ENCODE measurements at places on chromosomes 12 and 14. TPM values are rescaled to one million over a fixed set of nuclear protein-coding genes. Genes with fewer than 3 reads are reported as not detected.

INHBC gene
- total RNA-seq: not detected

CISTR gene
- total RNA-seq: not detected

ASCL1 gene
- total RNA-seq: 0.15 TPM

KRT5 gene
- 4.3 TPM for total RNA-seq

BMAL2 gene
- 2.4 TPM for total RNA-seq

RESF1 gene
- 75.0 TPM for total RNA-seq

ACOT6 gene
- total RNA-seq: not detected

TAS2R46 gene
- 3.2 TPM for total RNA-seq

MUCL1 gene
- total RNA-seq: 4,156 TPM

- H3K36me3 ChIP-seq: no peaks in the 10 kb centered on the region
- no peak for DNase-seq
- H3K27me3 ChIP-seq: no peaks in the 10 kb centered on the region
Measured at GRCh38 chr12:94112121-94112520, 36.3 kb upstream of the PLXNC1 start.

GRCh38 chr14:51609955-51610283, 41.8 kb upstream of the FRMD6 start:
- H3K27me3 ChIP-seq: no peaks in the 10 kb centered on the region
- no peak overlapping the region for H3K27ac ChIP-seq
- no peak overlapping the region for H3K4me3 ChIP-seq
- H3K36me3 ChIP-seq: no peaks in the 10 kb centered on the region

- H3K36me3 ChIP-seq: no peaks in the 10 kb centered on the region
- H3K27ac ChIP-seq: peak overlapping the region; percentile 79
- H3K4me3 ChIP-seq: no peak overlapping the region
- no peaks in the 10 kb centered on the region for H3K4me1 ChIP-seq
- H3K27me3 ChIP-seq: no peaks in the 10 kb centered on the region
- no peak for DNase-seq
Measured at GRCh38 chr14:75010472-75011093, 7.9 kb downstream of the EIF2B2 start.

GRCh38 chr14:61672796-61673195, 22.5 kb upstream of the HIF1A start:
- no peak overlapping the region for H3K27ac ChIP-seq
- no peaks in the 10 kb centered on the region for H3K36me3 ChIP-seq
- no peak for DNase-seq
- H3K4me3 ChIP-seq: no peak overlapping the region
- no peaks in the 10 kb centered on the region for H3K27me3 ChIP-seq
- H3K4me1 ChIP-seq: no peaks in the 10 kb centered on the region

GRCh38 chr14:22332686-22333421, 256.2 kb downstream of the DAD1 start:
- no peak for DNase-seq
- no peaks in the 10 kb centered on the region for H3K4me1 ChIP-seq
- H3K4me3 ChIP-seq: no peak overlapping the region

- DNase-seq: no peak
- H3K36me3 ChIP-seq: no peaks in the 10 kb centered on the region
- no peaks in the 10 kb centered on the region for H3K27me3 ChIP-seq
- H3K4me1 ChIP-seq: no peaks in the 10 kb centered on the region
- H3K4me3 ChIP-seq: no peak overlapping the region
Measured at GRCh38 chr12:102021540-102022246, 40.1 kb downstream of the WASHC3 start.

GRCh38 chr12:106985479-106985878, 1.5 kb downstream of the MTERF2 start:
- DNase-seq: no peak
- H3K27me3 ChIP-seq: no peaks in the 10 kb centered on the region
- no peak overlapping the region for H3K27ac ChIP-seq
- peaks cover 17% of the 10 kb centered on the region for H3K4me1 ChIP-seq
- no peak overlapping the region for H3K4me3 ChIP-seq

DNA sequence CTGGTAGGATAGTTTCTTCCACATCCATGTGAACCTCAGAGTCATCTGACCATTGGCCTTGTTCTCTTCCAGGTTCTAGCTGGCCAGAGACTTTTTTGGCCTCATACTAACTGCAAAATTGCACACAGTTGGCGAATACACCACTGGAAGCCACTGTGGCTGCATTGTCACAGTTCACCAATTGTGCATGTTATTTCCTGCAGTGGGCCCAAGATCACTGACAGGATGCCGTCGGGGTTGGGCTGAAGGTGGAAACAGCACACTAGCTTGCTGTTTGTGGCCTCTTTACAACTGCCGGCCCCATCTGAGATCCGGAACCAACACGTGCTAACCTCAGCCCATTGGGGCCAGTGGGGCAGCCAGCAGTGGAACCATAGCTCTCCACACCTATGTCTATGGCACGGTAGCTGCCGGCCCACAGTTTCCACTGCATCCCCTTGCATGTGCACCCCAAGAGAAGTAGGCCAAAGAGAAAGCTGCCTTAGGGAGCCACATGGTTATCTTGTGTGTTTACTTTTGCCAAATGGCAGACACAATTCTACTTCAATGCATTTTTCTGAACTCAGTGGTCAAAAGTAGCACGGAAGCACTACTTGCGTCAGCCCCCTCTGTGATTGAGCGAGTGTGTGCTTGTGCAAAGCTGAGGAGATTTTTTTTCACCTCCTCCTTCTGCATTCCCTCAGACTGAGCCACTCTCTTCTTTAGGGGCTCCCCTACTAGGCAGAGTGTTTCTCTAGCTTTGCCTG, 464.0 kb downstream of the RAD51B start:
- no peaks in the 10 kb centered on the region for H3K27me3 ChIP-seq
- no peak overlapping the region for H3K4me3 ChIP-seq
- H3K4me1 ChIP-seq: peaks cover 10% of the 10 kb centered on the region
- H3K36me3 ChIP-seq: no peaks in the 10 kb centered on the region
- DNase-seq: no peak

- no peaks in the 10 kb centered on the region for H3K27me3 ChIP-seq
- no peaks in the 10 kb centered on the region for H3K4me1 ChIP-seq
- no peak overlapping the region for H3K27ac ChIP-seq
Measured at GRCh38 chr14:94679106-94679810, 67.1 kb downstream of the SERPINA3 start.

GRCh38 chr12:60043236-60043635, 447.4 kb downstream of the SLC16A7 start:
- H3K4me1 ChIP-seq: no peaks in the 10 kb centered on the region
- no peaks in the 10 kb centered on the region for H3K27me3 ChIP-seq
- DNase-seq: no peak
- no peaks in the 10 kb centered on the region for H3K36me3 ChIP-seq
- H3K4me3 ChIP-seq: no peak overlapping the region

- H3K27me3 ChIP-seq: no peaks in the 10 kb centered on the region
- no peaks in the 10 kb centered on the region for H3K4me1 ChIP-seq
- peak overlapping the region; percentile 73 for H3K27ac ChIP-seq
- H3K36me3 ChIP-seq: no peaks in the 10 kb centered on the region
- DNase-seq: no peak
Measured at GRCh38 chr14:24130717-24131548, 474 bp downstream of the FITM1 start.

DNA sequence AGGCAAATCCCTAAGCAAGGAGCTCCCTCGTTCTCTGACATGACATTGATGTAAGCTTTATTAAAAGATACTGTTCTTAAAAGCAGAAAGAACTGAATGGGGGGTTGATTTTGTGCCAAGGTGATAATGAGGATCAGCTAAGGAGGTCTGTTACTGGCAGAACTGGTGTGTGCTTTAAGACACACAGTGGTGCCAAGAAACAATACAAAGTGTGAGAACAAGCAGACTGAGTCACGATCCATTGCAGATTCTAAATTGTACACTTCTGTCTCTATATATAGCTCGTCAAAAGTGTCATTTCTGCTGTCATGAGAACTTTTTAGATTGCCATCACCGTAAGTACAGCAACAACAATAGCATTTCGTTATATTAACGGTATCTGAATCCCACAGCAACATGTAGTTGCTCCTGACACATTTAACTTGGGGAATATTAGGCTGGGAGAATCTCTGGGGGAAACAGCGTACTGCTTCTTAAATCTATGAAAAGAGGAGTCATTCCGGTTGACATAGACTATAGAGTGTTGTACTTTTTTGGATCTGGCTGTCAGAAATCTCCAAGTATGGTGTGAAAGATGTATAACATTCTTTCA, 151.3 kb upstream of the PRKD1 start:
- H3K27me3 ChIP-seq: no peaks in the 10 kb centered on the region
- no peak for DNase-seq
- no peak overlapping the region for H3K4me3 ChIP-seq
- H3K4me1 ChIP-seq: no peaks in the 10 kb centered on the region
- H3K36me3 ChIP-seq: no peaks in the 10 kb centered on the region

DNA sequence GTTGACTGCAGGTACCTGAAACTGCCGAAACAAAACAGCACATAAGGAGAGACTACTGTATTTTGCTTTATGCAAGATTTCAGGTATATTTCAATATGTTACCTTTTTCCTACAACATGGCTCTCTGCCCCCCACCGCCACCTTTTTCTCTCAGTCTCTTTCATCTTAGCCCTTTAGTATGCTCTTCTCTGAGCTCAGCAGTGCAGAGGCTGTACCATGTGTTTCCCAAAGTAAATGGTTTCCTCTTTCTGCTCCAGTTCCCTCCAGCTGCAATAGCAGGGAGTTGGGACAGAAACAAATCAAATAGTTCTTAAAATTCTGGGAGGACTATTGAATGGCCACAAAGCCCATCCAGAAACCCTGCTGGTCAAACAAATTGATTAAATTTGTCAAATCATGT, 4.3 kb downstream of the AMN1 start:
- H3K27me3 ChIP-seq: no peaks in the 10 kb centered on the region
- no peaks in the 10 kb centered on the region for H3K36me3 ChIP-seq
- DNase-seq: no peak
- no peak overlapping the region for H3K4me3 ChIP-seq

GRCh38 chr12:3145033-3145432, 67.9 kb downstream of the TSPAN9 start:
- no peaks in the 10 kb centered on the region for H3K27me3 ChIP-seq
- H3K4me3 ChIP-seq: no peak overlapping the region
- no peak overlapping the region for H3K27ac ChIP-seq
- H3K36me3 ChIP-seq: no peaks in the 10 kb centered on the region

DNA sequence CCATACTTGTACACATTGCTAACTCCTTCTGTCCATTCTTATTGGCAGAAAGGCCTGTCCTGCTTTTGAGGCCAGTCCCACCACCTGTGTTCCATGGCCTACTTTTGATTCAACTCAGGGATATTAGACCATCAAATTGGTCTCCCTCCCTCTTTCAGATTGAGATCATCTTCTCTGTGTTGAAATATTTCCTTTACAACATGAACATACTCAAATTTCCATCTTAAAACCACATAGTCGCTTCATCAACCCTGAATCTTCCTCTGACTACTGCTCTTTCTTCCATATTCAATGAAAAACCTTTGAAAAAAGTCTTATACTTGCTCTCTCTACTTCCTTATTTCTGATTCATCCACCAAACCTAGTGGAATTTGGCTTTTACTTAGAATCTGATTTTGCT, 34.9 kb downstream of the TRMT5 start:
- no peaks in the 10 kb centered on the region for H3K27me3 ChIP-seq
- H3K27ac ChIP-seq: no peak overlapping the region
- H3K4me1 ChIP-seq: no peaks in the 10 kb centered on the region
- DNase-seq: no peak
- H3K4me3 ChIP-seq: no peak overlapping the region
- H3K36me3 ChIP-seq: no peaks in the 10 kb centered on the region

DNA sequence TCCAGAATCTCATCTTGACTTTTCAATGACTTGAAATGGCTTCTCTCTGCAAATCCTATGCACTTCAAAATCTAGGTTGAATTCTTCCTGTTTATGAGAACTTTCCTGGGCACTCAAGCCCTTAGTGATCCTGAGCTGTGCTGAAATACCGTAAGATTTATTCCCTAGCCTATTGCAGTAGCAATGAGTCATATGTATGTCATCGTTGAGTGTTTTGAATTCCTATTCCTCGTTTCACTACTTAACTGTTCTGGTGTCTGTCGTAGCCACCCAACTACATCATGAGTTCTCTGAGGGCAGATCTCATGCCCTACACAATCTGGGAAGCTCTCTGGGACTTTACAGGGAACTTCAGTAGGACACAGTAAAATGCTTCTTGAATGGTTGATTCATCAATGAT, 190.8 kb upstream of the TMEM132C start:
- H3K4me1 ChIP-seq: no peaks in the 10 kb centered on the region
- no peaks in the 10 kb centered on the region for H3K27me3 ChIP-seq
- H3K4me3 ChIP-seq: no peak overlapping the region
- no peak for DNase-seq

GRCh38 chr12:111705672-111706071, 19.8 kb downstream of the ACAD10 start:
- no peaks in the 10 kb centered on the region for H3K4me1 ChIP-seq
- no peak overlapping the region for H3K4me3 ChIP-seq
- peaks cover 6% of the 10 kb centered on the region for H3K36me3 ChIP-seq

GRCh38 chr12:26239852-26240815, 44.8 kb downstream of the SSPN start:
- H3K36me3 ChIP-seq: no peaks in the 10 kb centered on the region
- no peaks in the 10 kb centered on the region for H3K27me3 ChIP-seq
- H3K27ac ChIP-seq: peak overlapping the region; percentile 90
- peaks cover 9% of the 10 kb centered on the region for H3K4me1 ChIP-seq
- DNase-seq: no peak
- peak overlapping the region; percentile 6 for H3K4me3 ChIP-seq

DNA sequence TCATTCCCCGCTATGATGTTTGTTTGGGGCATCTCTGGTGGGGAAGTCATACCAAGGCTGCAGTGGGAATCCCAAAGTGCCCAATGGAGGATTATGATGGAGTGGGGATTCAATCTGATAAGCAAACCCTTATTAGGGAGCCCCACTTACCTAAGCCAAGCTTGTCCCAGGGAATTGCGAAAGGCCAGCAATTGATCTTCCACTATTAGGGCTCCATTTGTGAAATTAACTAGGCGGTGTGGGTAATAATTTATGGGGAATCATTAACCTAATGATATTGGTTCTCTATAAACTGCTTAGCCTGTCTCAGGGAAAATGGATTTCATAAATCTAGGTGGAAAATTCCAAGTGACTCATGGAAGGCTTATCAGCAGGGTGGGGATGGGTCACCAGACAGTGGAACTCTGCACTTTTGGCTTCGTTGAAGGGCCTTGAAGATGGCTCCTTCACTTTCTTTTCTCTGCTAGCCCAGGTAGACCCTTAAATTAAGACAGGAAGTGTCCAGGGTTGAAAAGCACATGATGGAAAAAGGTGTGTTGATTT, 113.0 kb upstream of the WSCD2 start:
- H3K36me3 ChIP-seq: no peaks in the 10 kb centered on the region
- no peak overlapping the region for H3K4me3 ChIP-seq
- no peaks in the 10 kb centered on the region for H3K4me1 ChIP-seq

GRCh38 chr14:68661226-68662225, 131.3 kb downstream of the ZFP36L1 start:
- H3K27ac ChIP-seq: no peak overlapping the region
- no peaks in the 10 kb centered on the region for H3K27me3 ChIP-seq
- H3K4me1 ChIP-seq: peaks cover 25% of the 10 kb centered on the region
- no peak for DNase-seq
- no peak overlapping the region for H3K4me3 ChIP-seq

DNA sequence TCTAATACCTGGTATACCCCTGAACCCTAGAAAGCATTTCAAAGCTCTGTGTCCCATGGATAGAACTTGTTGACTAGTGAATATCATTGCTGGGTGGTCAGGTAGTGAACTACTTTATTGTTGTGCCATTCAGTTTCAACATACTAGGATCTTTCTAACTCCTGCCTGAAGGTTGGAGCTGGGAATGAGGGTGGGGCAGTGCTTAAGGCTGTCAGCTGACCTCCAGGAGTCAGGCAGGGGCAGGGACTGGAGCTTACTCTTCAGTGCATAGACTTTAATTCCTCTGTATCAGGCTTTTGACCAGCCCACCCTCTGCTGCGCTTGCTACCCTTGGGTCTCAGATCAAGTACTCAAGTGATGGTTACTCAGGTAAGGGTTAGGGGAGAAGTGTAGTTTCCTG, 102.6 kb upstream of the RFX4 start:
- no peak for DNase-seq
- no peaks in the 10 kb centered on the region for H3K4me1 ChIP-seq
- H3K36me3 ChIP-seq: no peaks in the 10 kb centered on the region
